ENCODE measurements at places on chromosomes 13 and 19.

DNA sequence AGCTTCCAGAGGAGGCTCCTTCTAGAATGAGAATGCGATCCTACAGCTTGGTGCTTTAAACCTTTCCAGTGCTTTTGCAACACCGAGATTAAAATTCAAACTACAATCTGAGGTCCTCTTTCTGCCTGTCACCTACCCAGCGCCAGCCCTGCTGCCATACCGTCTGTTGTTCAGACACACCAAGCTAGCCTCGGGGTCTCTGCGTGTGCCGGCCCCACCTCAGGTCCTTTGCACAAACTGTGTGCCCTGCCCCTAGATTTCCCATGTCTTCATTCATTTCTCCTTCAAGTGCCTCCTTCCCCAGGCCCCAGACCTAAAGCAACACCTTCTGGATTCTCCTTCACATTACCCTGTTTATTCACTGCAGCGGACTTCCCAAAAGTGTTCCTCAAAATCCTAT is 11.1 kb downstream of the HSH2D start:
- no peak for DNase-seq

- no peak for DNase-seq
Observed at GRCh38 chr19:49938662-49939061, 9.4 kb upstream of the NUP62 start.

DNA sequence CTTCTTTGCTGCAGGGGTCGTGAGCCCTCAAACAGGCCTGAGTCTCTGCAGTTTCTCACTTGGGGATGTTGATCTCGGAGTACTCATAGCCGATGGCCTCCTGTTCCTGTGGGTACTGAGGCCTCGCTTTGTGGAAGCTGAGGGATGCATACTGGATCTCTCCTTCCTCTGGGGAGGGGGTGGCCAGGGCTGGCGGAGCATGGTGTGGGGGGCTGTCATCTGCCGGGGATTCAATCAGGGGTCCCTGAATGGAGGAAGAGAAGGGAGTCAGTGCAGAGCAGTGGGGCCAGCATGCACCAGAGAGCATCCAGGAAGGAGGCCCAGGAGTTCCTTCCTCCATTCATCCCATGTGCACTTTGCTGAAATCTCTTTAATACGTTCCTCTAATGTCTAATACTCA is 10.0 kb downstream of the SIGLEC12 start:
- DNase-seq: no peak

DNA sequence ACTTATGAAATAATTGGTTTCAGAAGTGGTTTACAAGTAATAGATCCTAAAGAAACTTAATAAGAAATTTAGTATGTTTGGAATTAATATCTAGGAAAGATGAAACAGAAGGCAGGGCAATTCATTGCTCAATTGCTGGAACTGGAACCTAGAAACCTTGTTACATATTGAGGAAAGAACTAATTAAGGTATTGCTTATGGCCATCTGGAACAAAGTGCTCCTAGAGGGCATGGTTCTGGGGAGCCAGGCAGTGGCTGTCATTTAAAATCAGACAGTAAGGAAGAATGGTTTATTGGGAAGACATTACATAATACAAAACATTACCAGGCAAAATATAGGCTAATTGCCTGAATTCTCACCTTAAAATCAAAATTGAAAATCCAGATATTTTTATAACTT is 224.1 kb downstream of the SLITRK6 start:
- no peak for DNase-seq

DNA sequence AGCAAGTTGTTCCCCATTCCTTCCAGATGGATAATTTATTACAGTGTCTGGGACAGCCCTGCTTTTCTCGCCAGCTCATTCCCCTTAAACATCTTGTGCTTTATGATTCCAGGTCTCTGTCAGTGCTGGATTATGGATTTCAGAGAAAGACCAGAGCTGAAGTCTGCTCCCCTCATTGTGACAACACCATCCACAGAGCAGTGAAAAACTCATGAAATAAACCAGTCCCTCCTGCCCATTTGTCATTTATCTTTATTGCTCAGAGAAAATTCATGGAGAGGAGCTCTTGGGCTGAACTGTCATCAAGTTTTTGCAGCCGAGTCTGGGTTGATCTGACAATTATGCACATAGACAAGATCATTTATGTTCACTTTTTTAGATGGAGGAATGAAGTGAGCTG is 92.7 kb upstream of the GPR12 start:
- DNase-seq: no peak

DNA sequence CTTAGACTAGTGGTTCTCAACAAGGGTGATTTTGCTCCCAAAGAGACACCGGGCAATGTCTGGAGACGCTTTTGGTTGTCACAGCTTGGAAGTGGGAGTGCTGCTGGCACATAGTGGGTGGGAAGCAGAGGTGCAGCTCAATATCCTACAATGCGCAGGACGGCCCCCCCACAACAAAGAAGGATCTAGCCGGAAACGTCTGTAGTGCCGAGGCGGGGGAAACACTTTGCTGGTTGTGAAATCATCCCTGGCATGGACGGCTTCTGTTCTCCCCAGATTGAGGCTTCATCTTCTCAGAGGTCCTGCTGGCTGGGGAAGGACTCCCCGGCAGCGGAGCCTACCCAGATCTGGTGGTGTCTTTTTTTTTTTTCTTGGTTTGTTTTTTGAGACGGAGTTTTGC is 13.4 kb upstream of the SYT5 start:
- no peak for DNase-seq

GRCh38 chr13:34751492-34751891 is 190.6 kb upstream of the NBEA start:
- DNase-seq: no peak
